ENCODE measurements at places on chromosomes 4 and X.

DNA sequence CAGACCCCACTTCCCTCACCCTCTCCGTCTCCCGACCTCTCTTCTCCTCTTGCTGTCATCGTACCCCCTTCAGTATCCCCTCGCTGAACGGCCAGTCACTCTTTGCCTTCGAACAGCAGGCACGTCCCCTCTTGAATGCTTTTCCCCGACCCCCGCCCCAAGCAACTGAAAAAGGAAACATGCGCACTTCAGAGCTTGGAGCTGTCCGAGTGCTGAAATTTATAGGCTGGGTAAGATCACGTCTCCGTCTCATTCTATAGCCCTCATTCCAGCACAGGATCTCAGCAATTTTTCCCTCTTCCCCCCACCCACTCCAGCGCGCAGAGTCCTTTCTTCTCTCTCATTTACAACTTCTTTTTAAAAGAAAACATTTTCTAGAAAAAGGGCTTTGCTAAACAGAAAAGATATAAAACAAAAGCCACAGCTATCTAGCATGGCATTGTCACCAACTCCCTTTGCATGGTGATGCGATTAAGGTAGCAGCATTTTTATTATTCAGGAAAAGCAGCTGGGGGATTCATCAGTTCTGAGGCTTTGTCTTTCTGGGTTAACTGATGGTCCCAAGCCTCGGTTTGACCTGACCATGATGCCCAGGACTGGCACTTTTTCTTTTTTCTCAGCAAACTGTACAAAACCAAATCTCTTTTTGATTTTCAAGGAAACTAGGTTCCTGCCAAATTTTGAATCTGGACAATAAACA lies at the start of gene GLRA2:
Gene GLRA2, plus strand, starts transcription at position 247 of the 700 bp plus-strand sequence. CDS start 522 bp downstream, outside the sequence.
- DNase-seq, result no peak

GRCh38 chr4:121706595-121707021 lies 9.8 kb upstream of the ANXA5 start:
- DNase-seq, result no peak

GRCh38 chr4:75995727-75996126 lies 5.0 kb upstream of the SDAD1 start:
- DNase-seq, result no peak

DNA sequence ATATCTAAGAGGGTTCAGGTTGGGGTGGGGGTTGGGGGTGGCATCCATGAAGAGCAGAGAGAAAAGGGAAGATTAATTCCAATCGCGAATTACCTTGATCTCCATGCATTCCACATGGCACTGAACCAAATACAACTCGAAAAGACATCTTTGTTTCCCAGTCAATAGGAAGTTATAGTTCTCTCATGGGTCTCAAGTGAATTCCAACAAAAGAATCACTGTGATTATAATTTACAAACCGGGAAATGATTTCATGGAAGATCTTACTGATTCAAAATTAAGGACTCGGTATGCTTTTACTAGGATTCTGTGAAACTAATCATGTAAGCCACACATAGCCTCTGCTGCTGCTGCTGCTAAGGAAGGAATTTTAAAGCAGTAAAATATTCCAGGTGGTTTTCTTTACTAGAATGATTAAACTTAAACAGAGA lies 26.6 kb upstream of the AMELX start:
- no peak for DNase-seq

DNA sequence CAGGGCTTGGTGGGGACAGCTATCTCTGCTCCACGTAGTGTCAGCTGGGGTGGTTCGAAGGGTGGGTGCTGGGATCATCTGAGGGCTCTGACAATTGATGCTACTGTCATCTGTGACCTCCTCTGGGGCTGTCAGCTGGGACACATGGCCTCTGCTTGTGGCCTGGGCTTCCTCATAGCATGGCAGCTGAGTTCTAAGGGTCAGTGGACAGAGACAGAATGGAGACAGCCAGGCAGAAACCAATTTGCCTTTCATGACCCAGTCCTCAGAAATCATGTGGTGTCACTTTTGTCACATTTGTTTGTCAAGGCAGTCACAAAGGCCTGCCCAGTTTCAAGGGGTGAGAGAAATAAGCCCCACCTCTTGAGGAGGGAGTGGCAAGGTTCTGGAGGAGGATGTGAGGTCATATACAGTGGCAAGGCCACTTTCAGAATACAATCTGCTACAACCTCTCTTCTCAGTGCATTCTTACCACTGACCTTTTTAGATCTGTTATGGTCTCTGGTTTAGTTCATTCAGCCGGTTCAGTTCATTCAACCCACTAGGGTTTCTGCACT lies 103.6 kb upstream of the BCOR start:
- DNase-seq, result no peak

DNA sequence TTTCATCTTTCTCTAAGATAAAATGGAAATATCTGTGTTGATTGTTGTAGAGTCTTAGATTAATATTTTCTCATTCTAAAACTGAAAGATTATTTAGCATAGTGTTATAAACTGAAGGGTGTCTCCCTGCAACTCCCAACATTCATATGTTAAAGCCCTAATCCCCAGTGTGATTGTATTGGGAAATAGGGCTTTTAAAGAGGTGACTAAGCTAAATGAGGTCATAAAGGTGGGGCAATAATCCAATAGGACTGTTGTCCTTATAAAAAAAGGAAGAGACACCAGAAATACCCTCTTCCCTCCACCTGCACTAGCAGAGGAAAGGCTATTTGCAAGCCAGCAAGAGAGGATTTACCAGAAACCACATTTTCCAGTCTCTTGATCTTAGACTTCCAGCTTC lies 1626.4 kb downstream of the C4orf33 start:
- DNase-seq, result no peak

DNA sequence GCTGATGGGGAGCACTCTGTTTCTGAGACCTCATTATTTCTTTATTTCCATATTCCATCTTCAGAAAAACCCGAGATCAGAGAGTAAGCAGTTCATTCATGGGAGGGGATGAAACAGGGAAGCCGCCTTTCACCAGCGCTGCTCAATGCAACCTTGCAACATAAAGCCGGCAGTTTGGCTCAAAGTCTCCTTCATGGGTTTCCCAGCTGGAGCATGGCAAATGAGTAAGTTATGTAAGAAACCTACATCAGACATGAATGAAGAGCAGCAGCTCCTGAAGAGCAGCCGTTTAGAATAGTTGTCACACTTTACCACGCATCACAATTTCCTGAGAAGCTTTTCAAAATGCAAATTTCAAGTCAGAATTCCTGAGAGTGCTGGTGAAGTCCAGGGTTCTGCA lies 578.8 kb downstream of the FSTL5 start:
- no peak for DNase-seq

All from anterior cingulate cortex (tissue), 58 donors.